ENCODE measurements at places on chromosomes 7 and 10. TPM values are rescaled to one million over a fixed set of nuclear protein-coding genes. Genes with fewer than 3 reads are reported as not detected.

The SPDYE2B gene
- total RNA-seq: not detected

The C10orf67 gene
- not detected for total RNA-seq

DNA sequence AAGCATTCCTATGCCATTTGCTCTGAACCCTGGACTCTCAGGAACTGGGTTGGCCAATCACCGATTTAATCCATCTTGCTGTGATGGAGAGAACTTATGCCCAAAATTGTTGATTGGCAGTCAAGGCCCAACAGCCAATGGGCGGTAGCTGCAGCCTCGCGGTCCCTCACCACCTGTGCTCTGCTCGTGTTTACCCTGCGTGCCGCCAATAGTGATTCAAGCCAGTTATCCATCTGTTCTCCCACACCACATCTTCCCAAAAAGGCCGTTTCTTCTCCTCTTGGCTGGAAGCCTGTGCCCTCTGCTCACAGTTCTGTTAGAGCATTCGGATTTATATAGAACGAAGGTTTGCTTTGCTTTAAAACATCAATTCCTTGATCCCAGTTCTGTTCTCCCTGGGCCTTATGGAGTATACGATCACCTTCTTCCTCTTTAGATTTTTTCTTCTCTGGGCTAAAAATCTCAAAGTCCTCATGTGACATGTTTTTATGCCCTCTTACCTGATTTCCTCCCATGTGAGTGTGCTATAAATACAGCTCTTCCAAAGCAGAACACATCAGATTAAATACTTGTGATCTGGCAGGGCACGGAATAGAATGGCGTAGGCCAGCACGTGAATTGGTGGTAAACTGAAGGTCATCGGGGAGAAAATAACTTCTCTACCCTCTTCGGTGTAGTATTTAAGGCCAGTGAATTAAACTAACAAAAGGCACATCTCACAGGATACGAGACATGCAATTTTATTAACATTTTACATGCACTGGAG, 212.8 kb downstream of the NSUN6 start:
- H3K27me3 ChIP-seq: no peaks in the 10 kb centered on the region
- H3K27ac ChIP-seq: no peak overlapping the region
- no peak overlapping the region for H3K4me3 ChIP-seq
- DNase-seq: no peak

GRCh38 chr10:114691442-114691941, 33.4 kb upstream of the ABLIM1 start:
- H3K27ac ChIP-seq: no peak overlapping the region
- peaks cover 3% of the 10 kb centered on the region for H3K36me3 ChIP-seq
- DNase-seq: no peak

GRCh38 chr10:88388324-88388723, 194.8 kb downstream of the RNLS start:
- H3K36me3 ChIP-seq: no peaks in the 10 kb centered on the region
- no peaks in the 10 kb centered on the region for H3K4me1 ChIP-seq
- no peak for DNase-seq

- H3K27ac ChIP-seq: no peak overlapping the region
- H3K36me3 ChIP-seq: peaks cover 30% of the 10 kb centered on the region
- peaks cover 7% of the 10 kb centered on the region for H3K4me1 ChIP-seq
- no peak overlapping the region for H3K4me3 ChIP-seq
- DNase-seq: no peak
- no peaks in the 10 kb centered on the region for H3K27me3 ChIP-seq
These were observed 33.9 kb upstream of the VDAC2 start for GRCh38 chr10:75176736-75177135.

GRCh38 chr10:62341419-62341818, 32.8 kb upstream of the ZNF365 start:
- H3K27ac ChIP-seq: no peak overlapping the region
- H3K36me3 ChIP-seq: peaks cover 2% of the 10 kb centered on the region
- H3K4me3 ChIP-seq: no peak overlapping the region
- H3K27me3 ChIP-seq: no peaks in the 10 kb centered on the region
- no peak for DNase-seq
- H3K4me1 ChIP-seq: no peaks in the 10 kb centered on the region

- H3K36me3 ChIP-seq: no peaks in the 10 kb centered on the region
- no peak overlapping the region for H3K4me3 ChIP-seq
- no peaks in the 10 kb centered on the region for H3K27me3 ChIP-seq
- H3K27ac ChIP-seq: no peak overlapping the region
- H3K4me1 ChIP-seq: no peaks in the 10 kb centered on the region
- no peak for DNase-seq
These were observed 1050.6 kb downstream of the NRG3 start for GRCh38 chr10:82925547-82925946.

GRCh38 chr10:124586142-124586541, 124.5 kb downstream of the LHPP start:
- no peak overlapping the region for H3K4me3 ChIP-seq
- peaks cover 6% of the 10 kb centered on the region for H3K27me3 ChIP-seq
- no peak for DNase-seq

DNA sequence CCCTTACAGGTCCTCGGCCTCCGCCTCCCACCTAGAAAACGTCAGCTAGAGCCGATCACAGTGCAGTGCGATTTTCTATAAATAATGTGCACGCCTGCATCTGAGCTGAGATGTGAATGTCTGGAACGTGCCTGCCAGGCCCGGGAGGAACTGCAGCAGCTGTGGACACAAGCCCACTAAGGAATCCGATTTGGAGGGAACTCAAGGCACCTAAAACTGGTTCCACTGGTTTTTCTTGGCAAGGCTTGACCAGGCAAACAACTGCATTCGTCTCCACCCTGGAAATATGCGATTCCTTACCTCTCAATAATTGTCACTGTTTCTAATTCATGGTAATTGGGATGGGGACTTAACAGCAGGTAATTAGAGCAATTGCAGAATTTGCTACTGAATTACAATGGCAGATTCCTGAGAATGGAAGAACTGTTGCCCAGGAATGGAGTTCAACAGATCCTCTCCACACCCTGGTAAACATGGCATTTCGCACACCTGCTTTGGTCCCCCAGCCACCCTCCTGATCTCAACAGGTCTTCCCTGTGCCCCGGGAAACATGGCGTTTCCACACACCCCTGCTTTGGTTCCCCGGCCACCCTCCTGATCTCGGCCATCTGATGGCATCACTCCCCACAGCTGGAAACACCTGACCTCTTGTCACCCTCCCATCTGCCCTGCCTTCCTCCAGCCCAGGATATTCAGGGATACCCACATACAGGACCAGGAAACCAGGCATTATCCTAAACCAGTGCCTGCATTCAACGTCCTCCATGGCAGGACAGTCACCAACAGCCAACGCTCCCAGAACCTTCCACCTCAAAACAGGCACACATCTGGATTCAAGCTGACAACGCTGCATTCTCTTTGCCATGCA, 76.0 kb downstream of the DIP2C start:
- peaks cover 66% of the 10 kb centered on the region for H3K4me1 ChIP-seq
- H3K27me3 ChIP-seq: no peaks in the 10 kb centered on the region
- H3K27ac ChIP-seq: no peak overlapping the region
- no peaks in the 10 kb centered on the region for H3K36me3 ChIP-seq

DNA sequence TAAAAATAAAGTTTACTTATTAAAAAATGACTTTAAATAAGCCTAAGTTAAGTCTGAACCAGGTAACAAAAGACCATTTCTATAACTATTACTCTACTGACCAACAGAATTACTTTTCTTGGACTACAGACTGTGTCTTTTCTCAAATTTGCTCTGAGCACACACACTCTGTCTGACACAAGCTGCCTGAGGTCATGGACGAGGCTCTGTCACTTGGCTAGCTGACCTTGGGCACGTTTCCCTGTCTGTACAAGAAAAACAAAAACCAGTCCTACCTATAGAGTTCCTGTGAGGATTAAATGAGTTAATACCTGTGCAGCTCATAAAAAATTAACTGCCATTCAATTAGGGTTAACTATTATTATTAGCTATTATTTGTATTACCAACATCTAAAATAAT, 22.9 kb downstream of the ATE1 start:
- peaks cover 4% of the 10 kb centered on the region for H3K4me1 ChIP-seq
- H3K36me3 ChIP-seq: peaks cover 18% of the 10 kb centered on the region
- H3K27ac ChIP-seq: no peak overlapping the region
- DNase-seq: no peak
- H3K4me3 ChIP-seq: no peak overlapping the region
- H3K27me3 ChIP-seq: no peaks in the 10 kb centered on the region

Measured in osteocyte (in vitro differentiated cells).